ENCODE measurements at places on chromosomes 11 and 22.
A peak's percentile ranks its signal among the peaks of the same experiment; 100 is the strongest.

GRCh38 chr22:24106385-24107381 is 74.6 kb upstream of the SUSD2 start:
- DNase-seq = no peak

- DNase-seq = peak; percentile 53
Measured at GRCh38 chr11:115504276-115505158, at the start of gene CADM1. Gene CADM1, minus strand, starts transcription at chr11:115504415.

DNA sequence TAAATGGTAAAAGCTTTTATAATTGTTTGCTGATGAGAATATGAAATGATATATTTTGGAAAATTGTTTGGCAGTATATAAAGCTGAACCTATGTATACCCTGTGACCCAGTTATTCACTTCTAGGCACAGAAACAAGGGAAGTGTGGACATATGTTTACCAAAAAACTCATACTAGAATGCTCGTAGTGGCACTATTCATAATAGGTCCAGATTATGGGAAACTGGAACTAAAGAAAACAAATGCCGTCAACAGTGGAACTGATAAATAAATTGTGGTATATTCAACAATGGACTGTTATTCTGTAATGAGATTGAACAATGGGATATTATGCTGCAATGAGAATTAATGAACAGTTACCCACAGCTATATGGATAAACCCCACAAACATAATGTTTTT is 32.8 kb downstream of the CSTPP1 start:
- no peak for DNase-seq

- DNase-seq = no peak
Measured at GRCh38 chr11:56172256-56172830, 4.1 kb upstream of the OR5J2 start.

GRCh38 chr11:110050201-110050506 is 43.0 kb upstream of the ZC3H12C start:
- DNase-seq = no peak

DNA sequence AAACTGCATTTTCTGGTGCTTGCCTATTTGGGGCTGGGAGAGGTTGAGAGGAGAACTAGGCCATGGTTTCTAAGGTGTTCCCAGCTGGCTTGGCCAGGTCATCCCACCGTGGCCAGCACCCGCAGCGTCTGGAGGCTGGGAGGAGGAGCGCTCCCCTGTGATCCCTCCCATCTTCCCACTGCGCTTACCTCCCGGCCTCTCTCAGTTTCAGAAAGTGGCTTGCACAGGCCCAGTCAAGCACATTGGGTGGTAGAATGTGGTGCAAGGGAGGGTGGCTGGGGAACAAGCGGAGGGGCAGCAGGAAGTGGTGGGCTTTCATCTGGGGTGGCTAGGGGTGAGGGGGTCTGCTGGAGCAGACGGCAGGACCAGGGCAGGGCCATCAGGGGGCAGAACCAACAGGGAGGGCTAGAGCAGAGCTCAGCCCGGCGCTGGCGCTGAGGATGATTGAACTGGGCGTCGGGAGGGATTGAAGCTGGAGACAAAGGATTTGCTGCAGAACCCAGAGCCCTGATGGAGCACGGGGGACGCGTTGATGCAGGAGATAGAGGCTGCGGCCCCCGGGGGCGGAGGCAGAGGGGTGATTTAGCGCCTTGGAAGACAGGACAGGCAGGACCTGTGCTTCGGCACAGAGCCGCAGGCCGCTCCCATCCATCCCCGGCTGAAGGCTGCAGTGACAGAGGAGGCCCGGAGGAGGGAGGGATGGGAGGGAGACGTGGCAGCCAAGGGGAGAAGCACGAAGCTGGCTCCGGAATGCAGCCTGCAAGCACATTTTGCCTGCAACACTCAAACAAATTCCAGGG is 76.0 kb downstream of the TRIM29 start:
- DNase-seq = no peak

DNA sequence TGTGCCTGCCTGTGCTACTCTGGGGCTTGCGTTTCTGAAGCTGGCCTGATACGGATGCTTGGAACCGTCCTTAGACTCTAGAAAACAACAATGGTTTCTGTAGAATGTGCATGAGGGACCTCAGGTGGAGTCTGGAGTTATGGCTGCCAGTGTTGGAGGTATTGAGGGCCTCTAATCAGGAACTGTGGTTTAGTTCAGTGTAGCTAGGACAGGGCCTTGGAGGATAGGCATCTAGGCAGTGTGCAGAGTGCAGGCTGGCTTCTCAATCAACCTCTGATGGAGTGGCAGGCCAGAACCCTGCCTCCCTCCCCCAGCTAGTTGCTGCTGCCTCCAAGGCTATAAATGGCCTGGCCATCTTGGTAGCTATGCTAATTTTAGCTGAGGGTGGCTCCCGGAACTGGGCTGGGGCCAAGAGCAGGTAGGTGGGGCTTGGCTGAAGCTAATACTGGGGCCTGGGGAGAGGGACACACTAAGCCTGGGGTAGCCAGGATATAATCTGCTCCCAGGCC is 4.0 kb downstream of the STIM1 start:
- DNase-seq = no peak

- DNase-seq = no peak
Measured at GRCh38 chr11:133064152-133064877, 468.0 kb downstream of the OPCML start.

GRCh38 chr11:126808836-126809235 is 191.7 kb downstream of the KIRREL3 start:
- no peak for DNase-seq

Measured in activated CD4-positive, CD25-positive, alpha-beta regulatory T cell treated with anti-CD3 and anti-CD28 coated beads, Interleukin-2, amount 50 U/mL, for 16 hours (primary cell).